ENCODE measurements at places on chromosomes 16 and 17.
A peak's percentile ranks its signal among the peaks of the same experiment; 100 is the strongest.

GRCh38 chr17:66782851-66783250 lies 52.1 kb upstream of the CACNG5 start:
- DNase-seq: no peak

- DNase-seq: no peak
These were observed 221.9 kb upstream of the GSE1 start for GRCh38 chr16:85391175-85391707.

GRCh38 chr17:63491977-63492618 lies 15.2 kb downstream of the ACE start:
- no peak for DNase-seq

DNA sequence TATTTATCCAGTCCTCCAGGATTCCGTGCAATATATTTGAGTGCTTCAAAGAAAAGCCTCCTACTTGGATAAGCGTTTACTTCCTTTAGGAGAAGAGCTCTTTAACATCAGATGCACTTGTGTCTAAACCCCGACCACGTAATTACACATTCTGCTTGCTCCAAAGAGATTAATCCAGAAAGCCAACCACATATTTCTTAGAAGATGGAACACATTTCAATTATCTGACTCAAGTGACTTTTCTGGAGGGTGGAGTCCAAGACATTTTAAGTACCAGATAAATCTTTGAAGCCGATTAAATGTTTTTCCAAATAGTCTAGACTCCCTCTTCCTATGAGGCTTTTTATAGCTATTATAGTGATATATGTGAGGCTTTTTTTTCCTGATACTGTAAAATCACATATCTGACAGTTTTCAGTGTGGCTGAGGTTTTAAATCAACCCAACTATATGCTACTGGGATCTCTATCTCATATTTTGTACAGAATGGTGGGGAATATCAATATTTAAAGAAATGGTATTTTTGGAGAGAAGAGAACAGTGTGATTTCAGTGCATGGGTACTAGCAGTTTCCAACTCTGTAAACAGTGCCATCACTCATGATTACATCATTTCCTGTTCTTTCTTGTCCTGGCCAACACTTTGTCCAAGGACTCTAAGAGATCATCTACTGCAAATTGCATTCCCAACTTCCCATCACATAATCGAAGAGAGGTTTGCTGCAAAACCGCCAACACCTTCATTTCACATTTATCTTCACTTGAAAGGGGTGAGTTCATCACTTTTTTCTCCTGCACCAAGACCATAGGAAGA lies 192.4 kb upstream of the HSBP1 start:
- no peak for DNase-seq

DNA sequence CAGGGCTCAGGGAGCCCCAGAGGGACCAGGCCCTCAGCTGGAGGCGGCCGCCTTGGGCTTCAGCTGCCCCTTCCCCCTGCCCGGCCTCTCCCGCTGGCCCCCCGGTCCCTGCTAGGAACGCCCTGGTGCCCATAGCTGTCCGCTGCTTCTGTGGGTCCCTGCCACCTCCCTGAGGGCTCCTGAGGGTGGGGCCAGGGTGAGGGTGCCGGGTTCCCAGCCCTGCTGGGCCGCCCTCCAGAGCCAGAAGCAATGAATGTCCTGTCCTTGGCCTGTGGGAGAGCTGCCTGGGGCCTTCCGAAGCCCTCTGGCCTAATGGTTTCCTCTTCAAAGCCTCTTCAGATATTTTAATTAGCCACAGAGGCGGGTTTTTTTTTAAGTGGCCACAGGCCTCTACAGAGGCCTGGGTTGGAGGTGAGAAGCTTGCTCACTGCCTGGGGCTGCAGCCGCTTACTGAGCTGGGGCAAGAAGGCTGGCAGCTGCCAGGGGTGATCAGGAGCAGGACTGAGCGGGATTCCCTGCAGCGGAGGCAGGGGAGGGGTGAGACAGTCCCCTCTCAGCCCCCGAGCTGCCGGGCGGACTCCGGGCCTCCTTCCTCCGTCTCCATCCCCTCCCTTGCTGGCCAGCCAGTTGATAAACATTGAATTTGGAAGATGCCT lies 9.9 kb downstream of the CENPX start:
- DNase-seq: no peak

- DNase-seq: no peak
These were observed 344.8 kb downstream of the SNX29 start for GRCh38 chr16:12321311-12321842.

DNA sequence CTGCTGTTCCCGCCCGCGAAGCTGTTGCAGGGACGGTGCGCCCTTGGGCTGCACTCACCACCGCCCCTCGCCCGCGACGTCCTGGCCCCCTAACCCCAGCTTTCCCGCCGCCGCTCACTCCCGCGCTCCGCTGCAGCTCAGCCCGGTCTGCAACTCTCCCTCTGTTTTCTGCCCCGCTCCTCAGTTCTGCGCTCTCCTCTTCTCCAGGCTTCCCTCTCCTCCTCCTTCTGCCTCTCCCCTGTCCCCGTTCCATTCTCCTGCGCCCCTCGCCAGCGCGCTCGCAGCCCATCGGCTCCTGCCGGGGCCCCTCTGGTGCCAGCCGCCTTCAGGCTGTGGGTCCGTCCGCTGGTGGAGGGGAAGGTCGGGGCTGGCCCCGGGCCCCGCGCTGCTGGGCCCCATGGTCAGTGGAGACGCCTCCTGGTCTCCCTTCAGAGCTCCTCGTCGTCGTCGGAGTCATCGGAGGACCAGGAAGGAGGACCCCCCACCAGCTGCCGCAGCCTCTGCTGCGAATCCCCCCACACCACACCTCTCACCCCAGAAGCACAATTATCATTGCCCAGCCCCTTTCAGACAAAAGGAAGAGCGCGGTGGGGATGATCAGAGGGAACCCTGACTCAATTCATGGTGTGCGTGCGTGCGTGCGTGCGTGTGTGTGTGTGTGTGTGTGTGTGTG lies 223.2 kb upstream of the FOXF1 start:
- DNase-seq: no peak

GRCh38 chr16:75188832-75189477 lies 18.0 kb downstream of the CTRB2 start:
- DNase-seq: no peak

DNA sequence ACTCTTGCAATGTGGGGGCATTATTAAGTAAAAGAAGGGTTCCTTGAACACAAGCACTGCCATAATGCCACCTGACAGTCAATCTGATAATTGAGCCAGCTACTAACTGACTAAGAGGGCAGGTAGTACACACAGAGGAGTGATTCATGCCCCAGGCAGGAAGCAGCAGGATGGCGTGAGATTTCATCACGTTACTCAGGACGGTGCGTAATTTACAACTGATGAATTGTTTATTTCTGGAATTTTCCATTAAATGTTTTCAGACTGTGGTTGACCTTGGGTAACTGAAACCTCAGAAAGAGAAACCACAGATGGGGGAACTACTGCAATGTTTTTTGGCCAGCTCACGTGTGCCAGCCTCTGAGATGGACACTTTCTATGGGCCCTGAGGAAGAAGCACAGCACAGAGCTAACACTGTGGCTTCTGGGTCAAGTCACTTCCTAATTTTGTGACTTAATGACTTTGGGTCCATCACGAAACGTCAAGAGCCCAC lies 46.7 kb downstream of the C17orf67 start:
- peak; percentile 89 for DNase-seq

- peak; percentile 42 for DNase-seq
These were observed 17.0 kb upstream of the UBTF start for GRCh38 chr17:44236444-44236991.

- DNase-seq: no peak
These were observed 10.3 kb downstream of the CENPV start for GRCh38 chr17:16342979-16343378.

- DNase-seq: peak; percentile 68
These were observed at the start of gene CDYL2 for GRCh38 chr16:80804526-80805383. Gene CDYL2 (minus strand): TSS chr16:80804598. CDS start chr16:80804173, 425 bp downstream.

DNA sequence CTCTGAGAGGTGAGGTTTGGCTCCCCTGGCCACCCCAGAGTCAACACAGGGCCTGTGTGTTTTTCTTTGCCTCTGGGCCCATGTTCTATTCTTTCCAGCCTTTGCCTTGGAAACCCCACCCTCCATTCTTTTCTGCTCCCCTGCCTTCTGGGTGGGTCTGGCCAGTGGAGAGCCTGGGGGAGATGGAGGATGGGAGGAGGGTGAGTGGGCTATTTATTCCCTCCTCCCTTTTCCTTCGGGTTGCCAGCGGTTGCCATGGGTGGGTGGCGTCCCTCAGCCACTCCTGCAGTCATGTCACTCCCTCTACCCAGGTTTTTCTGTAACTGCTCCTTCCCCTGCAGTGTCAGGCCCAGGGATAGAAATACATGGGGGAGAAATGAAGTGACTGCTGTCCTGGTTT lies 15.5 kb downstream of the CMIP start:
- no peak for DNase-seq

- DNase-seq: peak; percentile 99
These were observed at the start of gene SMPD3 for GRCh38 chr16:68448360-68448970. Gene SMPD3 (minus strand): TSS chr16:68448508. CDS start chr16:68372181, 76,327 bp downstream.

GRCh38 chr16:17018585-17018939 lies 452.2 kb downstream of the XYLT1 start:
- DNase-seq: no peak

All from hematopoietic multipotent progenitor cell treated with erythropoietin and hydrocortisone succinate and interleukin-3 and kit ligand, for 4 days (in vitro differentiated cells).